Kidney epithelial cell (primary cell): ENCODE measurements at places on chromosomes 12 and 14. TPM values are rescaled to one million over a fixed set of nuclear protein-coding genes. Genes with fewer than 3 reads are reported as not detected.

The TRHDE gene
- total RNA-seq, result 5.6 and 5.8 TPM in 2 replicates

The NID2 gene
- 5.4 and 8.1 TPM in 2 replicates for total RNA-seq

DNA sequence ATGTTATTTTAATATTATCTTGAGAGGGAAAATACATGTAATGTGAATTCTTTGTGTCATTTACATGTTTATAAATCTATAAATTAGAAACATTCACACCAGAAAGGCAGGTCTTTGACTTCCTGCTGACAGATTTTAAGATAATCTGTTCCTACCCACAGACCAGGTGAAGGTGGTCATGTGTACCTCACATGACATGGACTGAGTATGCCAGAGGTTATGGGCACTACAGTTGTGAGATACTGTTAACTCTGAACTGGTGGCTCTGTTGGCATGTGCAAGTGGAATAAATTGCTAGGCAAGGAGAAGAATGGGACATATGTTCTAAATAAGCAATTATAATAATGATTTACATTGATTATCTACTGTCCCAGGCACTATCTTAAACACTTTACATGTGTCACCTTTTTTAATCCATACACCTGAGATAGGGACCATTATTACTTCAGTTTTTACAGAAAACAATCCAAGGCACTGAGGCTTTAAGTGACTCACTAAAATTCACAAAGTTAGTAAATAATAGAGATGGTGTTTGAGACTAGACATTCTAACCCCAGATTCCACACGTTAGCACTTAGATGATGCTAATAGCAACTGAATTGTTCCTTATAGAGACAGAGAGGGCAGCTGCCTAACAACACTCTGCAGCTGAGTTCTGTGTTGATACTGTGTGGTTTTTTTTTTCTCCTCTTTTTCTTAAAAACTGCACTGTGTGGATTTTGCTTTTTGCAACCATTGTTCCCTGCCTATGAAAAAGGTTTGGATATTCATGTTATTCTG, 23.8 kb downstream of the SLC16A7 start:
- DNase-seq, result no peak

DNA sequence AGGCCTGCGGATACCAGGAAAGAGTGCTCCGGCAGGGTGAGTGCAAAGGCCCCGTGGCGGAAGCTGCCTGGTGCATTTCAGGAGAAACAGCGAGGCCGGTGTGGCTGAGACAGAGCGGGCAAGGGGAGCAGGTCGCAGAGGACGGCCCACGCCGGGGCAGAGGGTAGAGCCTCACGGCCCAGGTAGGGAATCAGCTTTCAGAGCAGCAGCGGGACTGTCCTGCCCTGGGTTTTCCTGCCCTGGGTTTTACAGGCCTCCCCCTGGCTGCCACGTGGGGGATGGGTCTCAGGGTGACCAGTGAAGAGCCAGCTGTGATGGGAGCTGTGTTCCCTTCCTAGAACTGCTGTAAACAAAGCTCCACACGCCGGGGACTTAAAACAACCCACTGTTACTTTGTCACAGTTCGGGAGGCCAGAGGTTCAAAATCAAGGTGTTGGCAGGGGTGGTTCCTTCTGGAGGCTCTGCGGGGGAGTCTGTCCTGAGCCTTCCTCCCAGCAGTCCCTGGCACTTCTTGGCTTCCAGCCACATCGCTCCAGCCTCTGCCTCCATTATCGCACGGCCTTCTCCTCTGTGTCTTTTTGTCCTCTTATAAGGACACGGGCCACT, 10.4 kb downstream of the NCOR2 start:
- no peak for DNase-seq

DNA sequence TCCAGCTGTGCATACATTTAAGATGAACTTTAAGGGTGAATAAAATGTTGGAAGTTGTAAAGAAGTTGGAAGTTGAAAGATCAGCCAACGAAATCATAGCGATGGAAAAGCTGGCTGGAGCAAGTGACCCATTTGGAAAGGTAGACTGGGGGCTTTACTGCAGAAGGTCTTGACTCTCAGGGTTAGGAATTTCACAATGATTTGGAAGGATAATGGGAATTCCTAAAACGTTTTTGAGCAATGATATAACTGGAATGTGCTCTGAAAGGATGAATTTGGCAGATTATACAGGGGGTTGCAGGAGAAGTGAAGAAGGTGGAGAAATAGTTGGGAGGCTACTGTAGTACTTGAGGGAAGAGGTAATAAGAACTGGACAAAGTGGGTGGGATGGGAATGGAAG, 27.4 kb downstream of the EMP1 start:
- no peak for DNase-seq

GRCh38 chr12:58247633-58248032, 306.3 kb downstream of the ATP23 start:
- DNase-seq, result no peak

- no peak for DNase-seq
Measured at GRCh38 chr14:36656687-36657398, 4.8 kb upstream of the PAX9 start.

GRCh38 chr12:107845980-107846659, 71.6 kb downstream of the ASCL4 start:
- no peak for DNase-seq

- DNase-seq, result no peak
Measured at GRCh38 chr12:7981446-7981845, 45.5 kb upstream of the SLC2A3 start.
